ENCODE measurements at places on chromosomes 6 and 20.

DNA sequence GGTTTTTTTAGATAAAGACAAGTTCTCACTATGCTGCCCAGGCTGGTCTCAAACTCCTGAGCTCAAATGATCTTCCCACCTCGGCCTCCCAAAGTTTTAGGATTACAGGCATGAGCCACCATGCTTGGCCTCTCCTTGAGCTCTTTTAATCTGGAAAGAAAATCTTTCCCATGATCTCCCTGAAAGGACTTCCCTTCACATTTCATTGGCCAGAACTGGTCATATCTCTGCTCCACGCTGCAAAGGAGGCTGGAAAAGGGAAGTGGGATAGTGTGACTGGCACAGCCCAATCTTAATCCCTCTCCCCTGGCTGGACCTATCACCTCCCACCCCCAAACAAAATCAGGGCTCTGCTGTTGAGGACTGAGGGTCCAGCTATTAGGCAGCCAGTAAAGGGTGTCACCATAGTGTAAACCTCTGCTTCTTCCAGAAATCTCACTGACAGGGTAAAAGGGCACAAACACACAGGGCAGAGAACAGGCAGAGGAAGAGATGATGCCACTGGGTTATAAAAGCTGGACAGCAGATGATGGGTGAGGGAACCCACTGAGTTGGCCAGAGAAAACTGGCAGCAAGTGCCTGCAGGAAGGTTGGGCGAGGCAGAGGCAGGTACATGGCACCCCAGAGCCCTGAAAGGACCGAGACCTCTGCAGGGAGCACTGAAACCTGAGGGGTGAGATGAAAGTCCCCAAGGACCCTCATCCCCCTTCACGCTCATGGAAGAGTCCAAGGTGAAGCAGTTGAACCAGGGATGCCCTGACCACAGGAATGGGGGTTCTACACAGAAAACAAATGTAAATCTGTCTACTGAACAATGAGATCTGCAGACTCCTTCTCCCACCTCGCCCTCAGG, 83.1 kb upstream of the PTPN1 start:
- no peak for DNase-seq

- DNase-seq, result no peak
Measured at GRCh38 chr6:43713643-43714310, 26.2 kb upstream of the MRPS18A start.

DNA sequence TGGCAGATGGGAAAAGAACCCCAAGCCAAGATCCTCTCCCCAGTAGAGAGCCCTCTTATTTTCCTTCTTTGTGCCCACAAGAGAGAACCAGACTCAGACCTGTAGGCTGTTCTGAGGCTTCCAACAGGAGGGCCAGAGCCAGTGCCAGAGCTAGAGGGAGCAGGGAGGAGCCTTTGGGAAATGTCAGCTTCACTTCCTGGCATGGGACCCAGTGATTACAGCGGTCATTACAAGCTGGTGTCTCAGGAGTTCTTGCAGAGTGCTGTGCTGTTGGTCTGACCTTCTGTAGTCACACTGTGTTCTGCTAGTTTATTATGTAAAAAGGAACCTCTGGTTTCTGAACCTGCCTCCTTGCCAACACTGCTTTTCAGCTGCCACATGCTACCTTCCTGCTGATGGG, 38.9 kb downstream of the STK35 start:
- DNase-seq, result no peak

DNA sequence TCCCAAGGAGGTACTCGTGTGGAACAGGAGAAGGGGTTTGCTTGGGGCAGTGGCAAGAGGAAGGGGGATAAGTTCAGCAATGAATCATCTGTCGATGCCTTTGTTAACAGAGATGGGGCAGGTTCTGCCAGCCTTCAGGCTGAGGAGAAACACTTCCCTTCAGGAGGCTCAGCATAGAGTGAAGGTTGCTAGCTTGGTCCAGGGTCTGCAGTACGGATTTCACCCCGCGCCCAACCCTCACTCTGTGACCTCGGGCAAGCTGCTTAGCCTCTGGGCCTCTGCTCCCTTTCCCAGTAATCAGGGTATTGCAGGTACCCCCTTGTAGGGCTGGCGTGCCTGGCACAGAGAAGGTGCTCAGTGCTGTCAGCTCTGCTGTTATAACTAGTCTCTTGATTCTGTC, 7.5 kb downstream of the CAPN11 start:
- no peak for DNase-seq

DNA sequence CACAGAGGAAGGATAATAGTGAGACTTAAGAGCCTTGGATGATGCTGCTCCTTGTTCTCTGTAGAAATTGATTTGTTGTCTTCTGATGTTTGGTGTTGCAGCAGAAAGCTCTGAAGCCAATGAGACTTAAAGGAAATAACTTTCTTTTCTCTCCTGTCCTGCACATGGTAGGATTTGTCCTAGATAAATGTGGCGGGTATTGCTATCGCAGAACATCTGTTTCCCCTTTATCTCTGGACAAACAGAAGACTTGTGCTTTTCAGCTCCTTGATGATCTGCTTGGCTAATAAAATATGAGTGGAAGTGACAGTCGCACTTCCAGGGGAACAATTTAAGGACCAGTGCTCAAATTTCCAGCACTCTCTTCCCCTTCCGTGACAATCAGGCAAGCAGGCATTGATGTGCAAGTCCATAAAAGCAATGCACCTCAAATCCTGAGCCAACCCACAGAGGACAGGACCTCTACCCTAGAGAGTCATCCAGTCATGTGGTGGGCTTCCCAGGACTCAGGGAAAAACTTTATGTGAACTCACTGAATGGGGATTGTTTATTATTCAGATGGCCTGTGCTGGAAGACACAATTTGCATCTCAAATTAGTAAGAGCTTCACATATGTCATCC, 9.9 kb upstream of the NCR2 start:
- DNase-seq, result no peak

DNA sequence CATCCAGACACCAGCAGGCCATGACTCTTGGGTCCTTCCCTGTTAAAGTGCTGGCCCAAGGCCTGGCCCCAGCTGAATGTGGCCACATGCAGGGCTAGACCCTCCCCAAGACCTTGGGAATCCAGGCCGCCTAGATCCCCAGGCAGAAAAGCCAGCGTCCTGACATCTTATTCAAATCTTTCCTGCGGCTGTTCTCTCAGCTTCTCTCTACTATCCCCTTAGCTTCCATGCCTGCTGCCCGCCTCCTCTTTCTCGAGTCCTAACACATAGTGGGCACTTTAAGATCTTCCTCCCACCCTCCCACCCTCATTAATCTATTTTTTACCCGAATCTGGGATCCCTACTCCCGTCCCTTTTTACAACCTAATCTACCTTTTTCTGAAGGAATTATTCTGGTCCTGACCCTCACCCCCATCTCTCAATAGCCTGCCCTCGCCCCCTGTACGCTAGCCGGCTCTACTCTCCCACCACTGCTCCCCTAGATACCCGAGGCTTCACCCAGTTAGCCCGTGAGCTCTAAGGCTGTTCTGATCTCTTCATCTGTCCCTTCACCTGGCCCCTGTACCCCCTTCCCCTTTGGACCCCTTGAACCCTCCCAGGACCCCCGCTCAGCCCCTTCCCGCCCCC, at the start of gene CCHCR1:
Gene CCHCR1 (minus strand): TSS at position 290 of the 627 bp plus-strand sequence. CDS start 202 bp downstream, at position 88.
- DNase-seq, result no peak

DNA sequence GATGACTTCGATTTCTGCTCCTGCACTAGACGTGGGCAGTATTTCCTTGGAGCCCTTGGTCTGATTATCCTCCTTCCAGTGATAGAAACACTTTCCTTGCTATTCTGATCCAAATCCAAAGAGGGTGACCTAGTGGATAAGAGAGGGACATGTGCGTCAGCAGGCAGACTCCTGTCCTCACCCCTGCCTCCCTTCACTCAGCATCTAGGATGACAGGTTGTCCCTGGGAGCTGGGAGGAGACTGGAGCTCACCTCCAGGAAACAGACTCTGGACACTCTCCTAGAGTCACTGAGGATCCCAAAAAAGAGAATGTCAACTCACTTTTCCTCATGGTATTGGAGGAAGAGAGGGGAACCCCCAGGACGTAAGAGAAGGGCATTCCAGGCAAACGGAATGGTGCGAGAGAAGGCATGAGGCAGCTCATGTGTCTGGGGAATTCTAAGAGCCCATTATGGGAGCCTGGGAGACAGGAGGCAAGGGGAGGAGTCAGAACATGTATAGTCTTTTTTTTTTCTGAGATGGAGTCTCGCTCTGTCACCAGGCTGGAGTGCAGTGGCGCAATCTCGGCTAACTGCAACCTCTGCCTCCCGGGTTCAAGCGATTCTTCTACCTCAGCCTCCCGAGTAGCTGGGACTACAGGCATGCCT, 2.2 kb downstream of the C20orf173 start:
- no peak for DNase-seq

DNA sequence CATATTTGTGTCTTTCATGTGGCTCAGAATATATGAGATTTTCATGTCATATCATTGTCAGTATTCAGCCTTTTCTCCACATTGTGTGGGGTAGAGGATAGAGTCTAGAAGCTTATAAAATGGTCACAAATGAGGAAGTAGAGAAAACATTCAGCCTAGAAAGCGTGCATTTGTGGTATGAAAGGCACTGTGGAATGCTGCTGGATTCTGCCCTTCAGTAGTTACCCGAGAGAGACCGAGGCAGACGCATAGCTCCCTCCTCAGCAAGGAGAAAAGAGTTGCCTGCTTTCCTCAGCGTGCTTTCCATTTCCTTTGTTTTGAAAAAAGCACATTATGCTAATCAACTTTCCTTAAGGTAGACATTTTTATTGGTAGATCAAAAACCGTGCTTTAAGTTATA, 28.7 kb downstream of the MYB start:
- DNase-seq, result no peak

- DNase-seq, result no peak
Measured at GRCh38 chr6:7232351-7232750, 80.6 kb downstream of the SSR1 start.

GRCh38 chr20:48209102-48209501, 423.8 kb upstream of the SULF2 start:
- no peak for DNase-seq

- DNase-seq, result no peak
Measured at GRCh38 chr20:53077373-53078205, 105.4 kb downstream of the TSHZ2 start.

DNA sequence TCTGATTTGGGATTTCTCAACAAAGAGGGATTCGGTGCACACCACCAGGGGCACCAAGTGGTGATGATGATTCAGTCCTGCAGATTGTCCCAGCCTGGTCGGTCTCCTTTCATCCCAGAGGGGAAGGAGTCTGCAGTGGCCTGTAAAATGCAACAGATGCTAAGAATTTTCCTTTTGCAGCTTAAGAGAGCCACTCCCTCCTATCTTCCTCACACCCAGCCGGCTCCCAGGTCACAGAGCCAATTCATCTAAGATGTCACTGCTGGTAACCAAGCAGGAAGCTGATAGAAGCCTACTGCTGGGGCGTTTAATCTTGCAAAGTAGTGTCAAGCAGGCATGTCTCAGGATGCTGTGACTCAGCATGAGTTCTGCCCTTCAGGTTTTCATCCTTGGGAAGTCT, 203.8 kb upstream of the LRFN2 start:
- DNase-seq, result no peak

GRCh38 chr6:167843023-167843422, 16.3 kb downstream of the AFDN start:
- DNase-seq, result no peak

GRCh38 chr6:24766680-24767462, 7.9 kb upstream of the GMNN start:
- DNase-seq, result no peak

- DNase-seq, result no peak
Measured at GRCh38 chr20:1841554-1842140, 53.6 kb upstream of the SIRPA start.
